ENCODE measurements at places on chromosomes 3 and 15. TPM values are rescaled to one million over a fixed set of nuclear protein-coding genes. Genes with fewer than 3 reads are reported as not detected.

HEXA gene
- total RNA-seq, result 63.2 TPM

TAGLN3 gene
- total RNA-seq, result 70.2 TPM

AMT gene
- total RNA-seq, result 14.0 TPM

MAGI1 gene
- total RNA-seq, result 47.7 TPM

C3orf20 gene
- total RNA-seq, result not detected

ERICH6 gene
- 0.40 TPM for total RNA-seq

SNTN gene
- total RNA-seq, result not detected

TRIM42 gene
- total RNA-seq, result not detected

- no peak for DNase-seq
Observed at GRCh38 chr15:86267892-86268291, 188.2 kb downstream of the AGBL1 start.

DNA sequence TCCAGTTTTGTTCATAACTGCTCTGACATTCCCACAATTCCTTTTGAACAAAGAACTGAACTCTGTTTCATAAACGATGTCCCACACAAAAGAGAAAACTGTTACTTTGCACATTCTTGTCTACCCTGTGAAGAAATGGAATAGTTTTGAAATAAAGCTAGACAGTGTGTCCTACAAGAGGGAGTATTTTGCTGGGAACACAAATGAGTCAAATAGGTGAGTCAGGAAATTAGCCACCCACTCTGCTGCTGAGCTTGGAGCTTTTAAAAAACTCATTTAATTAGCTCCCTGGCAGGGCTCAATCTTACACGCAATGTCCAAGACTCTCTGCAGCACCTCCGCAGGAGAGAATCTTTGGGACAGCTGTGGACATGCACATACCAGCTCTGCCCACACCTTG is 193.4 kb downstream of the SLC9A9 start:
- no peak for DNase-seq

GRCh38 chr15:79117442-79118204 is 27.0 kb upstream of the RASGRF1 start:
- DNase-seq, result no peak

DNA sequence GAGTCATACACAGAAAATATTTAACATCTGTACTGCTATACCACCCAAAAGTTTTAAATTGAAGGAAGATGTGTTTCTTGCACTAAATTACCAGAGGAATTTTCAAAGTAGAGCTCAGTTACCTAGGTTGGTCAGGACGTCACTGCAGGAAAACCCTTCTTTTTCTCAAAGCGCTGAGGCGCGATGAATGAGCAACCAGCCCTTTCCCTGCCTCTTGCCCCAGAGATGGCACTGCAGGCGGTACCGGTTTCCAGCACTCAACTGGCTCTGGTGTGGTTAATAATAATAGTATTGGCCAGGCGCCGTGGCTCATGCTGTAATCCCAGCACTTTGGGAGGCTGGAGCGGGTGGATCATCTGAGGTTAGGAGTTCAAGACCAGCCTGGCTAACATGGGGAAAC is 49.3 kb downstream of the HES1 start:
- no peak for DNase-seq

- DNase-seq, result no peak
Observed at GRCh38 chr3:162601101-162601670, 1104.6 kb downstream of the OTOL1 start.

GRCh38 chr3:25973122-25973521 is 183.2 kb downstream of the OXSM start:
- DNase-seq, result no peak

DNA sequence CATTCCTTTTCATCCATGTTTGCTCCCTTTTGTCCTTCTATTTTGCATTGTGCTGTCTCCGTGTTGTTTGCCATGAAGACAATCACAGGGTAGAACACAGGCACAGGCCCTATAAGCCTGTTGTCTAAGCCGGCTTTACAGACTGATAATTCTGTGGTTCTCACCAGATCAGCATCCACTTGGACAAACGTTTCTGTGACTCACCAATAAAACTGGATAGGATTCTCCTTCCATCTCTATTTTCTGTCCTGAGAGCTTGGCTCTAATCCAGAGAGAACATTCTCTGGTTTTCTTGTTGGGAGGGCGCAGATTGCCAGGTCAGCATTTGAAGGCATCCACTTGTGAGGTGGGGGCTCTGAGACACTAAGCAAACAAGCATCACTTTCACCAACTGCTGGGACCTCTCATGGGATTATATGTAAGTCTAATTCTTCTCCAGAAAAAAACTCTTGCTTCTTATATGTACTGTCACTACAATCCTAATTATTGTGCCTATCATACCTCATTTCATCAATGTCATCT is 101.6 kb downstream of the ERC2 start:
- no peak for DNase-seq

DNA sequence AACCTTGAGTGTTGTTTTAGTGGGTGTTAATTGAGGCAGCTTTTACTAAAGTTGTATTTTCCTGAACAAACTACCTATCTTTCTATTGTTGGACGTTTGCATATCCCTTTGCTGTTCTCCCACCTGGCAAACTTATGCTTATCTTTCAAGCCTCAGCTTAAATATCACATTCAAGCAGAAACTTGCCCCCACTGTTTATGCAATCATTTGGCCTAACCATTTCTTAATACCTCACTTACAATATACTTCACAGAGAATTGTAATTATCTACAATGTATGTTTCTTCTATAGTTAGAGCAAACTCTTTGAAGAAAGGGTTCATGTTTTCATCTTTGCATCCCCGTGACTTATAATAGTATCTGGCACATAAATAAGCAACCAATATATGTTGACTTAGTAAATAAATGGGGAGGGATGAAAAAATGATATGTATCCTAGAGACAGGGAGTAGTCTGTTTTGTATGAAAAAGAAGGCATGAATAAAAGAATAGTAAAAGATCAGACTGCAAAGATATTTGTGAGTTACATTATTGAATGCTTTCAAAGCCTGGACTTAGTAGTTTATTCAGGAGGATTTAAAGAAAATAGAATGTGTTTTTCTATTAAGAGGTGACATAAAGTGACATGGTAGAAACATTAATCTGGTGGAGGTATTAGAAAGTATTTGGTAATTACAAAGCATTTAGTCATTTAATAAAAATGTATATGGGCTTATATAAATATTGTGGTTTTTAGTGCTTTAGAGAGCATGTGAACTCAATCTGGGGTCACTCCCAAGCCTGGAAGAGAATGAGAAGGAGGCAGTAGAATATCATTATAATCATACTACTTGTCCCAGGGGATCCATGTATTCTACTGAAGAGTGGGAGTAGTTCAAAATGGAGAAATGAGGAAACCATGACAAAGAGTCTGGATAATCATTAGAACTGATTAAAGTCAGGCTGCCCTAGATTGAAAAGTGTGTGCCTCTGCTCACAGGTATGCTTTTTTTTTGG is 60.0 kb upstream of the DCBLD2 start:
- DNase-seq, result no peak

DNA sequence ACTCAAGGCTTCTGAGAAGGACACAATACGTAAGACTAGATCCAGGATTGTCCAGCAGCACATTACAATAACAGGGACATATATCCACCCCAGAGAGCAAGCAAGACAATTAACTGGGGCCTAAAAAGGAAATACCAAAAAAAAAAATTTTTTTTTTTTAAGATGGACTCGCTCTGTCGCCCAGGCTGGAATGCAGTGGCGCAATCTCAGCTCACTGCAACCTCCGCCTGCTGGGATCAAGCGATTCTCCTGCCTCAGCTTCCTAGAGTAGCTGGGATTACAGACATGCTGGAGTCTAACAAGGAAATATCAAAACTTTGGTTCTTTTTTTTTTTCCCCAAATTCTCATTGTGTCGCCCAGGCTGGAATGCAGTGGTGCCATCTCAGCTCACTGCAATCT is 28.8 kb upstream of the IMPDH2 start:
- DNase-seq, result no peak

DNA sequence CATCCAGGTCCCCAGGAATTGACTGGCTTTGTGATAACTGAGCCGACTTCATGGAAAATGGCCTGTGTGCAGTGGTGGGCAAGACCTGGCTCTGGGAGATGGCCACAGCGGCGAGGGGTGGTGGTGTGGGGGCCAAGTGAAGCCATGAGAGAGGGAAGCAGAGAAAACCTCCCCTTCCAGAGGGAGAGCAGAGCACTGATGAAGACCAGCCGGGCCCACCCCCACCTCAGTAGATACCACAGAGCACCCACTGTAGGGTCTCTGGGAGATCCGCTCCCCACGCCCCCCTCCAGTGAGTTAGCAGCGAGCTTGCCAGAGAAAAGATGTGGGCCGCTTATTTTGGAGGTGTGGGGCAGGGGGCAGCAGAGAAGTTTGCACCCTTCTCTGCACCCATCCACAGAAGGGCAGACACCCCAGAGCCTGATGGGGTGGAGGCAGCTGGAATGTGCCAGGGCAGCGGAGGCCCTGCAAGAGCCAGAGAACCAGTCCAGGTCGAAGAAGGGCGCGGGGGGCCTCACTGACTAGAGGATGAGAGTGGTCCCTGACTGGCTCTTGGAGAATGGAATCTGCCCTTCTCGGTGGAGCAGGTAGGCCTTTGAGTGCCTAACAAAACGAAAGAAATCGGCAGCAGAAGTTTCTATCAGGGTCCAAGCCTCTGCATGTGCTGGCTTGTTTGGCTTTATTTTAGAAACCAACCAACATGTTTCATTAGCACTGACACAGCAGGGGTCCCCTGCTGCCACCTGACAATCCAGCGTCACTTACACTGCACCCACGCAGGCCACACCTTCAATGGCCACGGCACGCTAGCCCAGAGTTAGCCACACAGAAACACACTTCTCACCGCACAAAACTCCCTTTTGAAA is 28.3 kb downstream of the MELTF start:
- DNase-seq, result no peak

GRCh38 chr3:50708620-50709019 is 33.9 kb downstream of the DOCK3 start:
- DNase-seq, result no peak

DNA sequence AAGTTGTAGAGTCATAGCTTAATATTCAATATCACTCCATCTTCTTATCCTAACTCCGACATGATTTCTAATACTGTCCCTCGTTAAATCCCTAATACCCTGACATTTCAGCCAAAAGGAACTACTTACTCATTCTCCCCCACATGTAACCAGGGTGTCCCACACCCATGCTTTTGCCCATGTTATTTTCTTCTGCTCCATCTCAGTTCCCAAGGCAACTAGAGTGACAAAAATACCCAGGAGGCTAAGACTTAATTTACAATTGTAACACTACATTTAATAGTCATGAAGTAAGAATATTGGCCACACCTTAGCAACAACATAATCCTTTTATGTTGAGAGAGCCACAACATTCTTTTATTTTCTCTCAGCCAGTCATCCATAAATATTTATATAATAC is 248.5 kb upstream of the TGFBR2 start:
- no peak for DNase-seq

DNA sequence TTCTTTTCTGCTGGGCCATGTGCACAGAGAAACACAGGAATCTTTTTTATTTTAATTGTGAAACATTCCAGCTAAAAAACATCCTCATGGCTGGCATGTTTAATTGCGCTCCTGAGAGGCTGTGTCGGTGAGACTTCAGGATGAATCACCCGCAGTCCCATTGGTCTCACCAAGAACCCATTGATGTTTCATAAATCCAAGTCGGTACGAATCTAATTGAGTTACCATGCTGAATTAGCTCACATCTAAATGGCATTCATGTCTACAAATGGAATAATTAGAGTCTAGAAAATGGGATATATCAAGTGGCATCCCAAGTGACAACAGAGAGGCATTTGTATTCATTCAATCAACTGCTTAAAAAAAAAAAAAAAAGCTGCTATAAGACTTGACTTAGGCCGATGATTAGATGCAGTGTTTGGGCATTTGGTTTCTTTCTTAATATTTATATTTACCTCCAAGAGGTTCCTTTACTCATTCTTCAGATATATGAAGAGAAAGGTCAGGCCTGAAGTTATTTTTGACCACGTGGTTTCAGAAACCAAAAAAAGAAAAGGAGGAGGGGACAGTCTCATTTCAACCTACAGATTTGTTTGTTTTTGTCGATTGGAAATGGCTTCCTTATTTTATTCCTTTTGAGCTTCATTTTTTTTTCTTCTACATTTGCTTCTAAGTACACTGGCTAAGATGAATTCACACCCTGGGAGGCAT is 79.1 kb upstream of the FOXB1 start:
- DNase-seq, result no peak

- no peak for DNase-seq
Observed at GRCh38 chr3:172238188-172238587, 198.8 kb downstream of the FNDC3B start.

- no peak for DNase-seq
Observed at GRCh38 chr15:22903427-22903826, 65.0 kb downstream of the NIPA2 start.

- no peak for DNase-seq
Observed at GRCh38 chr3:195083659-195084058, 187.3 kb downstream of the XXYLT1 start.

GRCh38 chr3:148845756-148846395 is 18.3 kb downstream of the CPB1 start:
- no peak for DNase-seq

DNA sequence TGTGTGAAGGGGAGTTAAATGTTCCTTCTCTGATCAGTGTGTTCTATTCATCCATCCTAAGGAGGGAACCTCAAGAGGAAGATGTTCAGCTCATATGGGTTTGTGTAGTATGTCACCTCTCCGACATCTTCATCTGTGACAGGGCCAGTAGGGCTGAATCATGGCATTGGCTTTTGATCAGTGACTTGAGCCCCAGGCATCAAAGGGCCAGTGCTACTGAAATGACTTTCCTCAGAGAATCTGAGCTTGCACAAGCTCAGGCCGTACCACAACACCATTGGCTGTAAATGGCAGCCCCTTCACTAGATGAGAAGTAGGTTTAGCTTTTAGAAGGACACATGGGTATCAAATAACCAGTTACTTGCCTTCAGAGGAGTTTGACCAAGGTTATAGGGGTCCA is 183.2 kb upstream of the NR2E3 start:
- no peak for DNase-seq

DNA sequence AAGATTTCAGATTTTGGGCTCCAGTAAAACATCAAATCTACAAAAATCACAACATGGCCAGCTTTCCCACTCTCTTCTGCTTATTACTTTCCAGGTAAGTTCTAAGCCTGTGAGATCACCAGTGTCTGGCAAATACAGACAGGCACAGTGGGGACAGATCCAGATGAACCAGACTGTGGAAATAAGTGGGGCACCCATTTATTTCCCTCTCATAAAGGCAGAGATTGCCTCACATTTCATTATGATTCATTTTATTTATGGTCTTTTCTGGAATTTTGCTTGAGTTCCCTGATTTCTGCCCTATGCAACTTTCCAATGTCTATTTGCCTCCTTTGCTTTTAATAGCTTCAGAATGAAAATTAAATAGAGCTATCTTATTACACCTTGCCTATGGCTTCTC is 66.8 kb downstream of the GREM1 start:
- DNase-seq, result no peak

- DNase-seq, result no peak
Observed at GRCh38 chr3:183073839-183074238, 25.5 kb downstream of the MCCC1 start.

All from neural crest cell (in vitro differentiated cells).